ENCODE measurements at places on chromosomes 6 and 20.

GRCh38 chr6:41551086-41551700 lies 5.0 kb downstream of the FOXP4 start:
- DNase-seq: no peak

GRCh38 chr6:155889410-155889809 lies 433.8 kb upstream of the NOX3 start:
- no peak for DNase-seq

DNA sequence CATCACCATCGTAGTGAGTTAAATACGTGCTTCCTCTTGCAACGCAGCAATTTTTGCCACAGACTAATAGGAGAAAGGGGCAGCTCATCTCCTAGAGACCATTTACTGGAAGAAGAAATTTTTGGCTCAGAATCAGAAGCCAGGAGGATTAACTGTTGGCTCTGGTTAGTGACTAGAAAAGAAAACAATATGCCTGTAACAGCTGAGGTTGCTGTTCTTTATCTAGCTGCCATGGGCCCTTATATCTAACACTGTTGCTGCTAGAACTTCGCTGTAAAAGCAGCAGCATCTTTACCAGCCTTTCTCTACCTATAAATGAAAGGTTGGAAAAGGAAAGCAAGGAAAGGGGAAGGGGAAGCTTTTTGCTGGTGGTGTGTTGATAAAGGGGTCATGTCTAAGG lies 65.9 kb downstream of the FAM135A start:
- peak; percentile 35 for DNase-seq

- DNase-seq: no peak
Observed at GRCh38 chr20:39627765-39628164, 665.6 kb downstream of the DHX35 start.

GRCh38 chr20:19986419-19986818 lies 30.7 kb upstream of the NAA20 start:
- DNase-seq: peak; percentile 85
